Stimulated activated CD8-positive, alpha-beta memory T cell treated with anti-CD3 and anti-CD28 coated beads, Interleukin-4, amount 100 ng/mL, for 1 hour (primary cell): ENCODE measurements at places on chromosomes 1 and 21.

GRCh38 chr1:233512538-233512937 is 101.4 kb upstream of the KCNK1 start:
- DNase-seq, result no peak

DNA sequence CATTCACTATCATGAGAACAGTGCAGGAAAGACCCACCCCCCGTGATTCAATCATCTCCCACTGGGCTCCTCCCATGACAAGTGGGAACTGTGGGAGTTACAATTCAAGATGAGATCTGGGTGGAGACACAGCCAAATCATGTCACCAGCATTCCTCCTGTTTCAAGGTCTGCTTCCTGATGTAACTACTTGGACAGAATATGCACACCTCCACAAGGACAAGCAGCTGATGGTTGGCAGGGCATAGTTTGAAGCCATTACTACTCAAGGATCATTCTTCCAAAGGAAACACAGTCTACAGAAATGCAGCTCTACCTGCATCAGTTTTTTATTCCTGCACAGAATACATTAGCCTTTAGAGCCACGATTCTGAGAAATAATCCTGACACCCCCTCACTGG is 28.5 kb upstream of the RNF2 start:
- no peak for DNase-seq

- DNase-seq, result no peak
Observed at GRCh38 chr1:26530895-26531598, 1.5 kb downstream of the RPS6KA1 start.

- DNase-seq, result no peak
Observed at GRCh38 chr1:93907718-93908117, 1.5 kb downstream of the GCLM start.

- DNase-seq, result no peak
Observed at GRCh38 chr1:95941121-95941798, 707.2 kb downstream of the RWDD3 start.

GRCh38 chr1:93681101-93681988 is at the start of gene BCAR3:
Gene BCAR3, minus strand, starts transcription at chr1:93681837. Its CDS starts 6,907 bp downstream, at chr1:93674930.
- DNase-seq, result no peak
